Activated CD4-positive, alpha-beta T cell treated with anti-CD3 and anti-CD28 coated beads, Interleukin-2, amount 10 ng/mL, durations not matched to agents 7 days and 5 days (primary cell): ENCODE measurements at places on chromosomes 6 and 20.

DNA sequence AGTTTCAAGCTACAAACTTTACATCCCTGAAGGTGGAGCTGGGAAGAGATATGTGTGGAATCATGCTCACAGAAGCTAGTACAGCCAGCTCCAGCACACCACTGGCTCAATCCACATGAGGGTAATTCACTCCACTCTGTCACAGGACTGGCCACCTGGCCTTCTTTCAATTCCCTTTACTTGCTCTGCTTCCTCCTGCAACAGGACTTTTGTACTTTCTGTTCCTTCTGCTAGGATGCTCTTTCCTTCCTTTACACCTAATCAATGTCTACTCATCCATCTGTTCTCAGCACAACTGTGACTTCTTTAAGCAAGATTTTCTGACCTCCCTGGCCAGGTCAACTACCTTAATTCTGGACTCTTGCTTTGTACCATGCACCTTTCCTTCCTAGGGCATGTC is 39.4 kb upstream of the MYB start:
- no peak for DNase-seq

DNA sequence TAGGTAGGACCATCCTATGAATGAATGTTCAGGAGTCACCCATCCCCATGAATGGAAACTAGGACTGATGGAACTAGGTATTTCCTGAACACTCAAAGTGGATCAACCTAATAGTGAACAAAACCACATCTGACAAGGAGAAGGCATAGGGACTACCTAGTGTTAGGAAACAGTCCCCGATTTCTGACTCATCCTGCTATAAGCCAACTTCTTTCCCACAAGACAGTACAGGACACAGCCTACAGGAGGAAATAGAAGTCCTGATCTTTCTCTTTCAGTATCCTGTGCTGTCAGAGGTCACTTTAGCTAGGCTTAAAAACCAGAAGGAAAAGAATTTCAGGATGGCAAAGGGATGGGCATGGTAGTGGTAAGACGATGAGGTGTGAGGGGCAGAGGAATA is 19.5 kb upstream of the GMDS start:
- no peak for DNase-seq

DNA sequence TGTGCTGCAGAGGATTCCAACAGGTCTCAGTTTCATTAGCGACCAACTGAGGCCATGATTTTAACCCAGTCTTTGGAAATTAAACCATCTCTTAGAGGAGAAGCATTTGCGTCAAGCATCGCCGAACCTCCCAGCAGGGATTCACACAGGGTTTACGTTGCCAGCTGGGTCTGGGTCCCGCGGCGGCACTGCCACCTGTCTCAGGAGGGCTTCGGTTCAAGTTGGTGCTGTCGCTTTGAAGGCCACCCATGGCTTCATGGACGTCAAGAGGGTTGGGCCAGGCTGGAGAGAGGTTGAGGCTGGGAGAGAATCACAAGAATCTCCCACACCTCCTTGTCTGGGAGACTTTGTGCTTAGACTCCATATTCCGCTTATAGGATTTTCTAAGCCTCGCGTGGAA is 43.0 kb upstream of the FRMD1 start:
- DNase-seq = no peak

DNA sequence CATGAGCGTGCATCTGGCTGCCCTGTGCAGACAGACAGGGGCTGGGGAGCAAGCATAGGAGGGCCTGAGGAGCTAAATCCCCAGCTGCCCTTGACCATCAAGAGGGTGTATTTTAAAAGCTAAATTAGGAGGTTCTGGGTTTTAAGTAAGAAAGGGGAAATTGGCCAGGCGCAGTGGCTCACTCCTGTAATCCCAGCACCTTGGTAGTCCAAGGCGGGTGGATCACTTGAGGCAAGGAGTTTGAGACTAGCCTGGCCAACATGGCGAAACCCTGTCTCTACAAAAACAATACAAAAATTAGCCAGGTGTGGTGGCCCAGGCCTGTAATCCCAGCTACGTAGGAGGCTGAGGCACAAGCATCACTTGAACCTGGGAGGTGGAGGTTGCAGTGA is 27.8 kb downstream of the SERPINB6 start:
- DNase-seq = no peak

DNA sequence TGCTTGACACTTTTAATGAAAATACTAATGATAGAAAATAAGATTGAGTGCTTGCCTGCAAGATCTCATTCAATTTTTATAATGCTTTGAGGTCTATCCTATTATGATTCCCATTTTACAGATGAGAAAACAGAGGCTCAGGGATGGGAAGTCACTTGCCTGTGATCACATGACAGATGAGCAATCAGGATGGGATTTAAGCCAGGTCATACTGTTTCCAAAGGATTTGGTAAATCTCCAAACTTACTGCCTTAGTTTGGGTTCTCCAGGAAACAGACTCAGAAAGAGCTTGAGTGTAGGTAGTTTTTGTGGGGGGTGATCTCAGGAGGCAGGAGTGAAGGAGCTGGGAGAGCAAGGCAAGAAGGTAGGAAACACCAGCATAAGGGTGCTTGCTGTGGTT is 456.3 kb downstream of the MAFB start:
- no peak for DNase-seq

DNA sequence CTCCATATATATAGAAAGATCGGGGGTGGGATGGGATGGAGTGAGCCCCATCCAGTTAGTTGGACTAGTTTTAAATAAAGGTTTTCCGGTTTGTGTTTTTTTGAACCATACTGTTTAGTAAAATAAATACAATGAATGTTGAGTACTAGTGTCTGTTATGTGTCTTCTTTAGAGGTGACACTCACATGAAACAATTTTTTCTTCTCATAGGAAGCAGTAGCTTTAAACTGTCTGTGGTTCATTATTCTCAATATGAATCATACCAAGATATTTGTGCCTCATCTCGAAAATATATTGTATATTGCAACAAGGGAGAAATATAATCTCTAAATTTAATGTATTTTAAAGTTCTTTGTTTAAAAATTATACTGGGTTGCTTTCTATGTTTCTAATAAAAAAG is 33.4 kb downstream of the HSF2 start:
- DNase-seq = no peak

DNA sequence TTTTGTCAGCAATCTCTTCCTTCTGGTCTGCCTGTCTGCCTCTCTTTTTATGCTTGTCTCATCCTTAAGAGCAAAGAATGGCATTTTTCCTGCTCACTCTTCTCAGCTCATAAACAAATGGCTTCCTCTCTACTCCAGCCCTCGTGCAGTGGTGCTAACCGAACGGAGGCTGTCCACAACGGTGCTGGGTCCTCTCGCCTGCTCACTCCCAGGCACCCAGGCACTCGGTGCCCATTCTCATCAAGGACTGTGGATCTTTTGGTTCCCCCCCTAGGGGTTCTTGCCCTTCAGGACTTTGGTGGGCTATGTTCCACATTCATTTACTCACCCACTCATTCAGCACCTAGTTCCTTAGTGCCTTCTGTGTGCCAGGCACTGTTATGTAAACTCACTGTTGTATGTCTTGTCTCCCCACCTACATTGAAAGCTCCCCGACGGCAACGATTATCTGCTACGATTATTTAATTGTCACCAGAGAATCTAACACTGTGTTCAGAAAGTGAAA is 113.9 kb downstream of the FYN start:
- peak; percentile 33 for DNase-seq

DNA sequence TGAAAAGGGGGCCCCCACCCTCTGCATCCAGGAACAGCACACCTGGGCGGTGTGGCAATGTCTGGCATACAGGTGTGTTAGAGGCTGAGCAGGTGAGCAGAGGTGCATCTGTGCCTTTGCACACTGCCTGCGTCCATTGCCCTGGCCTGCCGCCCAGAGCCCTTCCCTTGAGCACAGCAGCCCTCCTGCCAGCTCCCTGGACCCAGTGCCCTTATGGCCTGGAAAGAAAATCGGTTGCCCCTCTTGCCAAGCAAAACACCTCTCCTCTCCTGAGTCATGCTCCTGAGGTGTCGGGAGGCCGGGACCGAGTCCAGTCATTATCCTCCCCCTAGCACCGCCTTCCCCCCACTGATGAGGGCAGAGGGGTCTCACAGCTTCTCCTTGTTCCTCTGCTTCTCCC is 259.9 kb downstream of the SMOC2 start:
- no peak for DNase-seq

DNA sequence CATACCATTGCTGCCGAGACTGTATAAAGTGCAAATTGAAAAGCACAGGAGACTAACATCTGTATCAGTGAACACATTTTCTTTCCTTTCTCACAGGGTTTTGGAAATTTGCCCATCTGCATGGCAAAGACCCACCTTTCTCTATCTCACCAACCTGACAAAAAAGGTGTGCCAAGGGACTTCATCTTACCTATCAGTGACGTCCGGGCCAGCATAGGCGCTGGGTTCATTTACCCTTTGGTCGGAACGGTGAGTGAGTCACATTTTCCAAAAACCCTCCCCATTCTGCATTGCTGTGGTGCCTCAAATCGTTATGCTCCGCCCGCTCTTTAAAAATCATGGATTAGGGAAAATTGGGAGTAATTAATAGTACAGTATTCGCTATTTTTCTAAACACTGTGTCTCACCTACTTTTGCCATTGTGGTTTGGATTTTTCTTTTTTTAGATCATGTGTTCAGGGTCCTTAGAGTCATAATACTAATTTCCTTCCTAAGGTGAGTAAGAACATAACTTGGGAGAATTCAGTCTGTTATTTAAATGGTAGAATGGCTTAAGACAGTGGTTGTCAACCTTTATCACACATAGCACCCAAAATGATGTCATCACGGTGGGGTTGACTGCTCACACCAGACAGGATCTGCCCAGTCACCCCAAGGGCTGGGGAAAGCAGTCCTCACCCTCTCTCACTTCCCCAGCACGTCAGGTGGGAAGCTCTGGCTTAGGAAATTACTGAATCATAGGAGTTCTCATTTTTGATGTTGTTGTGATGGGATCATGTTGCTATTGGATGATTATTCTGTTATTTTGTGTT is 171.6 kb downstream of the MTHFD1L start:
- DNase-seq = no peak
